ENCODE measurements at places on chromosomes 16 and 17.

GRCh38 chr16:11968577-11968976 lies 3.6 kb downstream of the TNFRSF17 start:
- DNase-seq = no peak

DNA sequence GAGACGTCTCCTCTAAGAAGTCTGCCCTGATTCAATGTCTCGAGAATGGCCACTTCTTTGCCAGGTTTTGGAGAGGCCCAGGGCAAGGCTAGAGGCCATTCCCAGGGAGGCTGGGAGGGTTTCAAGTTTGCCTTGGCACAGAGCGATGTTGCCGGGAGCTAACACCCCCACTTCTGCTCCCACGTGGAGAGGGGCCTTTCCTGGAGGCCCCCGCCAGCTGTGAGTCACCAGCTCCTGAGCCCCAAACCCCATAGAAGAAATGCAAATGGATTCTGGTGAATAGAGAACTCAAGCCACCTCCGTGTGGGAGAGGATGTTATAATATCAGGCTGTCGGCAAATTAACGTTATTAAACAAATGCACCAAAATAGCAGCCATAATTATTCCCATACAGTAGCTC lies 62.2 kb downstream of the CACNG5 start:
- no peak for DNase-seq

DNA sequence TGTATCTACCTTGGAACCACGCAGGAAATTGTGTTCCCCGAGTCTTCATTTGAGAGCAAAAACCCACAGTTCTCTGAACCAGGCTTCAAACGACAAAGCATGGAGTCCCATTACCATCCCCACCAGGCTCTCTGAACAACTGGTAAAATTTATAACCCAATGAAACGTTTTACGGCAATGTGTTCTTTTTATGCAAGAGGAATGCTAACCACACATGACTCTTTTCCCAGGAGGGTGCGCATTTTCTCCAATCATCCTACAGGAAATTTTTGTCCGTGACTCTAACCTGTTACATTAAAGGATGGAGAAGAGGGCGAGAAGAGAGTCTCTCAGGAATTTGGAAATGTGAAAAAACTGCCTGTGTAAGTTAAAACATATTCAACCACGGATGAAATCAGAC lies 17.8 kb downstream of the STX8 start:
- no peak for DNase-seq

GRCh38 chr17:34519282-34519681 lies 60.1 kb upstream of the TMEM132E start:
- DNase-seq = no peak

- DNase-seq = no peak
Observed at GRCh38 chr16:87314990-87315420, 2.2 kb downstream of the C16orf95 start.

DNA sequence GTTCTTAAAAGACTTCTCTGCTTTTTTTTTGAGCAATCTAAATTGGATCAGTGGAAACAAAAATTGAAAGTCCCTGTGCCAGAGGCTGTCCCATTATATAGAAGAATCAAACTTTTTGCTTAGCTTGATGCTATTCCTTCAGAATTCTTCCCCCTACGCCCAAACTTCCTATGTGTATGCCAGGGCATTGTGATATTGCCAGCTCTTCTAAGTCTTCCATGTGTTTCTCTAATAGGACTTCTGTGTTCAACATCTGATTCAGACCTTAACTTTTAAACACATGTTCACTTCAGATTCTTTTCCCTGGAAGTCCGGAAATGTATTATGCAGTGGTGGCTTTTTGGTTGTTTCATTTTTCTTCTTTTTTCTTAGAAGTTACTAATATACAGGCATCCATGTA lies 18.7 kb downstream of the PTRH2 start:
- DNase-seq = no peak

GRCh38 chr16:19379838-19380237 lies 37.8 kb upstream of the TMC5 start:
- no peak for DNase-seq

- DNase-seq = peak; percentile 55
Observed at GRCh38 chr16:67000384-67001351, 12.3 kb downstream of the CES4A start.

DNA sequence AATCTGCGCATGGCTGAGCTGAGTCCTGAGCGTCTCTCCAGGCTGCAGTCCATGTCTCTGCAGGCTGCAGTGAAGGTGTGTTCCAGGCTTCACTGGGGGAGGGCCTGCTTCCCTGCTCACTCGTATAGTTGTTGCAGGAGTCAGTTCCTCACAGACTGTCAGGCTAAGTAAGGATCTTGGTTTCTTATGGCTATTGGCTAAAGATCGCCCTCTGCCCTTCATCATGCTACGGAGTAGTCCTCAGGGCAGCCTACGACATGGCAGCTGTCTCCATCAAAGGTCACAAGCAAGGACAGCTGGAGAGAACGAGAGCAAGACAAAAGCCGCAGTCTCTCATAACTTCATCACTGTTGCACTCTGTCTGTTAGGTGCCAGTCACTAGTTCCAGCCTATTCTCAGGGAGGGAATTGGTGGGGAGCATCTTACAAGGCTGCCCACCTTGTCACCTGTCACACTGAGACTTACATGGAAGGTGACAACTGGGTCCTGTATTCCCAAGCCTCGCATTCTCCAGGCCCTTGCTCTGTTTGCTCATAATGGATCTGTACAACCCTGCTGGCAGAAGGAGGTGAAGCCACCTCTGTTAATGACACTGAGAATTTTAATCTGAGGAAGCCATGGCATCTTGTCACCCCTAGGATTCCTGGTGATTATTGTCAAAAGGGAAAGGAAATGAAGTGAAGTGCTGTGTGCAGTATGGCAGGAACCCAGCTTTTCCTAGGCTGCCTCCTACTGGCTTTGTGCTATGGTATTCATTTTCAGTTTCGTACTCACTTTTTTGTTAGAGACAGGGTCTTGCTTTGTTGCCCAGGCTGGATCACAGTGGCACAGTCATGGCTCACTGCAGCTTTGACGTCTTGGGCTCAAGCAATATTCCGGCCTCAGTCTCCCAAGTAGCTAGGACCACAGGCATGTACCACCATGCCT lies 43.4 kb downstream of the MFSD11 start:
- DNase-seq = no peak

DNA sequence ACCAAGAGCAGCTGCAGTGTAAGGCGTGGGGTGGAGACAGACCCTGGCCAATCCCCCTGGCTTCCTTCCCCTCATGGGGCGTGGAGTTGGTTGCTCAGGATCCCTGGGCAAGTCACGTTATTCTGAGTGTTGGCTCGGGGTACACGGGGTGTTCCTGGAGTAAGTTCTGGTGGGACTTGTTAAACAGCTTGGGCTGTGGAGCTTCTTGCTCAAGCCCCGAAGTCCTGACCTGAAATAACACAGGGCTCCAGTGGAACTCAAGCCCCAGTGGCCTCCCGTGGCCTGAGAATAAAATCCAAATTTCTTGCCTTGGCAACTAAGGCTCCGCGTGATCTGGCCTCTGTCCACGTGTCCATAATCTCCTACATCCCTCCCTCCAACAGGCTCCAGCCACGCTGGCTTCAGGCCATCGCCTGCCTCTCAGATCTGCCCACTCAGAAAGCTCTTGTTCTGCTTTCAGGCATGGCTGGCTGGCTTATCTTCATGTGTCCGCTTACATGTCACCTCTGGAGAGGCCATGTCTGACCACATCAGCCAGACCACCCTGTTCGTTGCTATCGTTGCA lies 49.3 kb upstream of the BCO1 start:
- peak; percentile 76 for DNase-seq

DNA sequence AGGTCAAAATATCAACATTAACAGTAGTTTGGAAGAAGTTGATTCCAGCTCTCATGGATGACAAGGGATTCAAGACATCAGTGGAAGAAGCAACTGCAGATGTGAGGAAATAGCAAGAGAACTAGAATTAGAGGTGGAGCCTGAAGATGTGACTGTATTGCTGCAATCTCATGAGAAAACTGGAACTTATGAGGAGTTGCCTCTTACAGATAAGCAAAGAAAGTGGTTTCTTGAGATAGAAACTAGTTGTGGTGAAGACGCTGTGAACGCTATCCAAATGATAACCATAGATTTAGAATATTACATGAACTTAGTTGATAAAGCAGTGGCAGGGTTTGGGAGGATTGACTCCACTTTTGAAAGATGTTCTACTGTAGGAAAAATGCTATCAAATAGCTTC lies 67.8 kb downstream of the GOSR1 start:
- no peak for DNase-seq

DNA sequence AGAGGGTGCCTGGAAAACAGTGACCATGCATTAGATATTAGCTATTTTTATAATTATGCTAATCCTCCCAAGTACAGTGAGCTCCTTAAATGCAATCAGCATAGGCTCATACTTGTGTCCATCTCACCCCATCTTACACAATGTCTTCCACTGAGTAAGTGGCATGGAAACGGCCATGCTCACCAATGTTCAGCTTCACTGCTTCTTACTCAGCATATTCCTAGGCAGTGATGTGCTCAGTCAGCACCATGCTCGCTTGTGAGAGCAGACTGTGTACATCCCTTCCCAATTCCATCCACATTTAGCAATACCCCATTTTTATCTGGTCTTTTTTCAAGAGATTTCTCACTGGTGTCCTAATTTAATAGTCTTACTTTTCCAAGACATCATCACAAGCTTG lies 454.8 kb upstream of the SOX9 start:
- DNase-seq = no peak

DNA sequence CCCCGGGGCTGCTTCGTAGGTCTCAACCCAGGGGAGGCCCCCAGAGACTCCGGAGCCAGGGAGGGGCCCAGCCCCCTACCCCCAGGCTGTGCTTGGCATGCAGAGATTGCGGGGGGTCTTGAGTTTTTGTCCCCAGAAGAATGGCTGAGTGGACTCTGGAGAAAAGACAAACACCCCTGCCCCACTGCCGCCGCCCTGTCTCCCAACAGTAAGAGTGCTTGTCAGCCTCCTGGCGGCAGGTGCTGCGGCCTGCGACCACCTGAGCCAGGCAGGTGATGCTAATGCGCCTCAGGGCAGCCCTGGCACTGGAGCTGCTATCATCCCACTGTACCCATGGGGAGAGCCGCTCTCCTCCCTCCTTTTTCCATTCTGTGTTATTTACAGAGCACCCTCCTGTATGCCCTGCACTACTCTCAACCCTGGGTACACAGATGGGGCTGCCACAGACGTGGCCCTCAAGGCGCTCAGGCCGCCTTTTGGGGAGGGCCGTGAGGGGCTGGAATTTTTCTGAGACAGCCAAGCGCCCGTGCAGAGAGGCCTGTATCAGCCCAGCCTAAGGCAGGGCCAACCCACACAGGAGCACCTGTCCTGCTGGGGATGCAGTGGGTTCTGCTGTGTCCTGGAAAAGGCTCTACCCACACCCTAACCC lies 2.6 kb upstream of the IL17C start:
- DNase-seq = no peak

DNA sequence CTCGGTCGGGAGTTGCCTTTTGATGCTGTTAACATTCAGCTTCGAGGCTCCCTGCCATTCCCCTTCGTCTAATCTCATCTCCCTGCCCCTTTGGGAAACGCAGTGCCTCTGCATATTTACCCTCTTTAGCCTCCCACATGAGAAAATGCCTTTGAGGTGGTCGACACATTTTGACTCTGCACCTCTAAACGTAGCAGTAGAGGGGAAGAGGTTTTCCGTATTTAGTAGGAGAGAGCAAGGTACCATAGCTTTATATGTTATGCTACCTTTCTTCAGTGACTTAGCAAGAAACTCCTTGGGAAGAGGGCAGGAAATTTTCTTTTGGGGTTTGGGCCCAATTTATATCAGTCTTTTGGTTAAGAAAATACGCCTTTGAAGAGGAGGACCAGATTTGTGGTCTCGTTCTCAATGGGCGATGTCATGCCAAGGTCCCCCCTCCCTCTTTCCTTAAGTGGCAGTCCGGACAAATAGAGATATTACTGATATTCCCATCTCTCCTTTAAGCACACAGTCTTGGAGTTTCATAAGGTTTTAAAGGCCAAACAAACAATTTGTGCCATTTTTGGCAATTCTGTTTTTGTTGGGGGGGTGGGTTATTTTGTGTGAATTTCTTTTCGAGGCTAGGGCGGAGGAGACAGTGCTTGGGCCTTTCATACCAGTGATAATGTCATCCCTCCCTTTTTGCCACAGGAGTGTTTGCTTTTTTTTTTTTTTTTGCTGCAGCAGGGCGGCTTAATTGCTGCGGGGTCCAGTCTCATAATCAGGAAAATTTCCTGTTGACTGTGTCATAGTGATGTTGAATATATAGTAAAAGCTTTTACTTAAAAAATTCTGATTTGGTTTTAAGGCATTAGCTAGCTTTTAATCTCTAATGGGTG lies 1.5 kb downstream of the PAFAH1B1 start:
- no peak for DNase-seq

DNA sequence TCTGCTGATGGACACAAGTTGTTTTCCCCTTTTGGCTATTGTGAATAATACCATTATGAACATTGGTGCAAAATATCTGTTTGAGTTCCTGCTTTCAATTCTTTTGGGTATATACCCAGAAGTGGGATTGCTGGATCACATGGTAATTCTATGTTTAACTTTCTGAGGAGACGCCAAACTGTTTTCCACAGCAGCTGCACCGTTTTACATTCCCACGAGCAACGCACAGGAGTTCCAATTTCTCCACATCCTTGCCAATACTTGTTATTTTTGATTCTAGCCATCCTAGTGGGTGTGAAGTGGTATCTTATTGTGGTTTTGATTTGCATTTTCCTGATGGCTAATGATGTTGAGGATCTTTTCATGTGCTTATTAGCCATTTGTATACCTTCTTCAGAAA lies 43.4 kb upstream of the GAS7 start:
- DNase-seq = no peak

- DNase-seq = no peak
Observed at GRCh38 chr17:73924114-73924908, 279.2 kb upstream of the RPL38 start.

All from amygdala (tissue), 56 donors.